NCI-H1436 treated with DMSO at 0.1 percent for 48 hours (cell line): ENCODE measurements at places on chromosomes 7 and 10.

DNA sequence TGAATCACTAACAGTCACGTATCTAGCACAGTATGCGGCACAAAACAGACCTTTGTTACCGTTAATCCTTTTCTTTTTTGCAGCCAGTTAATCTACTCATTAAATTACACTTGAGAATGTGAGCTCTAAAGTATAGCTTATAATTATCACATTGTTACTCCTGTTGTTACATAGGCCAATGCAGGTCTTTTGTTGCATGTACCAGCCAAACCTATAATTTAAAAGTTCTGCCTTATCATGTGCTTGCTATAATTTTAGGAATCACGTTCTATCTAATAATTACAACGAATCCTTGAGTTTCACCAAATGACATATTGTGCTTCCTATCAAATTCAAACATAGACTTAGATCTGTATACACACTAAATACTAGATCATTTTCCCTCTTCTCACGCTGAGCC, 245.1 kb downstream of the DGKI start:
- peak; percentile 28 for DNase-seq

DNA sequence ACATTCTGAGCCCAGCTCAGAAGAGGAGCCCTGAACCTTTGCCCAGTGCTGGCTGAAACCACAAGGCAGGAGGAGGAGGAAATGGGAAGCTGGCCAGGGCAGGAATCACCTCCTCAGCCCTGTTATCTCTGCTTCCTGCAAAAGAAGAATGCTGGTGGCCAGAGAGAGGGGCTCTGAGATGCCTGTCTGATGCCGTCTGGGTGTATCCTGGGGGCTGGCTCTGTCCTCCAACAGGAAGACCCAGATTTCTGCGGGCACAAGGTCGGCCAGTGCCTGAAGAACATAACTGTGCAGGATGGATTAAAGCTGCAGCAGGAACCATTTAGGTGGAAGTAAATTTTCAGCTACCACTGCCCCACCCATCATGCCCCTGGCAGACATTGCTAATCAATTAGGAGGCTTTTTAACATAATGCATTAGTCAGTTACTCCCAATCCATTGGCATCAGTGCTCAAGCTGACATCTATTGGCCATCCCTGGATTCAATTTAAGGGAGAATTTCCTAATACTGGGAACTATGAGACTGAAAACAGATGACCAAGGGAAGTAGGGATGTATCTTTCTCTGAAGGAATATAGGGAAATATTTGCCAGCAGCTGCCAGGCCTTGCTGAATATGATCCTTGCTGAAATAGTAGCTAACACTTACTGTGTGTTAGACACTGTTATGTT, 67.7 kb downstream of the COL13A1 start:
- DNase-seq, result no peak

GRCh38 chr7:98483964-98484545, 83.2 kb upstream of the BAIAP2L1 start:
- no peak for DNase-seq

GRCh38 chr7:37000511-37000910, 276.2 kb upstream of the AOAH start:
- no peak for DNase-seq

GRCh38 chr10:127834221-127834620, 58.5 kb downstream of the CLRN3 start:
- DNase-seq, result no peak

- no peak for DNase-seq
Measured at GRCh38 chr10:4351723-4352413, 474.1 kb upstream of the AKR1E2 start.

DNA sequence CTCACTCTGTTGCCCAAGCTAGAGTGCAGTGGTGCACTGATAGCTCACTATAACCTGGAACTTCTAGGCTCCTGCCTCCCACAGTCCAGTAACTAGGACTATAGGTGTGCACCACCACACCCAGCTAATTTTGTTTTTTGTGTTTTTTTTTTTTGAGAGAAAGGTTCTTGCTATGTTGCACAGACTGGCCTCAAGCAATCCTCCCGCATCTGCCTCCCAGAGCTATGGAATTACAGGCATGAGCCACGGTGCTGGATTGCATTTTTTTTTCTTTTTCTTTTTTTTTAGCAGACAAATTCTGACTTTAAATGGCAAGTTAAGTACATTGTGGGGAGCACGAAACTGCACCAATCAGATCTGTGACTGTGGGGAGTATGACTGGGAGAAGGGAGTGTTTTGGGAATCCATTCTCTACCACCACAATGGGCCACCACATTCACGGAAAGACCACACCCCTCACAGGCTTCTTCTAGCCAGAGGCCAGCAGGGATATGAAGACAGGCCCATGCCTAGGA, 58.1 kb upstream of the MSMB start:
- no peak for DNase-seq

GRCh38 chr10:5070648-5071410, 23.4 kb upstream of the AKR1C3 start:
- DNase-seq, result no peak

GRCh38 chr7:125090596-125090995, 161.0 kb upstream of the POT1 start:
- no peak for DNase-seq

- DNase-seq, result no peak
Measured at GRCh38 chr10:49312246-49312869, 13.4 kb downstream of the C10orf71 start.

DNA sequence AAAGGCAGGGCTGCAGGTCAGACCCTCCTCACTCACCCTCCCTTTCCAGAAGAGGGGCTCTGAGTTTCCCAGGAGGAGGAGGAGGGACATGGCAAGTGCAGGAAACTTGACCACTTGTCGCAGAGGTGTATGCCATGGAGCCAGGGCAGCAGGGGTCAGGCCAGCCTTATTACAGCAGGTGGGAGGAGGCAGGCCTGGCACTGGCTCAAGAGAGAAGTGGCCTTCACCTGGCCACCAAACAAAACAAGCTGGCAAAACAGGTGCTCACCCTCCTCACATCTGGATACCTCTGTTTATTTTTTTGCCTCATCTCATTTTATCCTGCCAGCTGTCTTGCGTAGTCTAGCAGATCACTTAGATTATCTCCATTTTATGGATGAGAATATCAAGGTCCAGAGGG, 12.5 kb downstream of the COL13A1 start:
- no peak for DNase-seq

- no peak for DNase-seq
Measured at GRCh38 chr10:13673156-13673555, 86.4 kb downstream of the PRPF18 start.

DNA sequence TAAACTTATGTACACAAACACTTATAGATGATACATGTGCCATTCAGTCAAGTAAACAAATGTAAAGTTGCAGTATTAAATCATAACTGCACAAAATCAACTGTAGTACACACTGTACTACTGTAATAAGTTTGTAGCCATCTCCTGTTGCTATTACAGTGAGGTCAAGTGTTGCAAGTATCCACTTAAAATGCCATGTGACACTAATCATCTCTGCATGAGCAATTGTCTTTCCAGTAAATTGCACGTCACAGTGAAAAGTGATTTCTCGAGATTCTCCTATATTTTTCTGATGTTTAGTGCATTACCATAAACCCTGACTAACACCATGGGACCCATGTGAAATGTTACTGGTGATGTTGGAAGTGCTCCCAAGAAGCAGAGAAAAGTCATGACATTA, 293.3 kb upstream of the SP4 start:
- no peak for DNase-seq
